ENCODE measurements at places on chromosomes 7 and 10. TPM values are rescaled to one million over a fixed set of nuclear protein-coding genes. Genes with fewer than 3 reads are reported as not detected.

FAM20C gene
- polyA plus RNA-seq, result 26.6 TPM

GPR85 gene
- 3.4 TPM for polyA plus RNA-seq

CFAP43 gene
- 0.10 TPM for polyA plus RNA-seq

HMX2 gene
- polyA plus RNA-seq, result not detected

ZNF248 gene
- polyA plus RNA-seq, result 11.1 TPM

GBX1 gene
- polyA plus RNA-seq, result not detected

- DNase-seq, result no peak
Measured at GRCh38 chr7:37526623-37527022, 78.0 kb upstream of the ELMO1 start.

DNA sequence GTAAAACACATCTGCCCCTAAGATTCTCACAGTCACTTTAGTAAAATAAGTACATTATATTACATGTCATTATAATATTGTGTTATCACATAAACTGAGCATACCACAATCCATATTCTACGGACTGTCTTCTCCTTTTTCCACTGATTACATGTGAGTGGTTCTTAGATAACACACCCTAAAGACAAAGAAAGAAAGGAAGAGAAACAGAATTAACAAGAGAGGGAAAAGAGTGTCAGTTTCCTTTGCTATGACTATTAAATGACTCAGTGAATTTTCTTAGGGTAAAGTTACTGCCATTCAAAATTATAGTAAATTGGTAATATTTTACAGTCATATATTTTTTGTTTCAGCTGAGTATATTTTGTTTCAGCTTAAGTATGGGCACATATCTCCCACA lies 268.3 kb downstream of the TWIST1 start:
- DNase-seq, result no peak

GRCh38 chr7:26343320-26343832 lies 51.7 kb downstream of the SNX10 start:
- no peak for DNase-seq

GRCh38 chr7:7595451-7595850 lies 28.8 kb downstream of the MIOS start:
- DNase-seq, result no peak

DNA sequence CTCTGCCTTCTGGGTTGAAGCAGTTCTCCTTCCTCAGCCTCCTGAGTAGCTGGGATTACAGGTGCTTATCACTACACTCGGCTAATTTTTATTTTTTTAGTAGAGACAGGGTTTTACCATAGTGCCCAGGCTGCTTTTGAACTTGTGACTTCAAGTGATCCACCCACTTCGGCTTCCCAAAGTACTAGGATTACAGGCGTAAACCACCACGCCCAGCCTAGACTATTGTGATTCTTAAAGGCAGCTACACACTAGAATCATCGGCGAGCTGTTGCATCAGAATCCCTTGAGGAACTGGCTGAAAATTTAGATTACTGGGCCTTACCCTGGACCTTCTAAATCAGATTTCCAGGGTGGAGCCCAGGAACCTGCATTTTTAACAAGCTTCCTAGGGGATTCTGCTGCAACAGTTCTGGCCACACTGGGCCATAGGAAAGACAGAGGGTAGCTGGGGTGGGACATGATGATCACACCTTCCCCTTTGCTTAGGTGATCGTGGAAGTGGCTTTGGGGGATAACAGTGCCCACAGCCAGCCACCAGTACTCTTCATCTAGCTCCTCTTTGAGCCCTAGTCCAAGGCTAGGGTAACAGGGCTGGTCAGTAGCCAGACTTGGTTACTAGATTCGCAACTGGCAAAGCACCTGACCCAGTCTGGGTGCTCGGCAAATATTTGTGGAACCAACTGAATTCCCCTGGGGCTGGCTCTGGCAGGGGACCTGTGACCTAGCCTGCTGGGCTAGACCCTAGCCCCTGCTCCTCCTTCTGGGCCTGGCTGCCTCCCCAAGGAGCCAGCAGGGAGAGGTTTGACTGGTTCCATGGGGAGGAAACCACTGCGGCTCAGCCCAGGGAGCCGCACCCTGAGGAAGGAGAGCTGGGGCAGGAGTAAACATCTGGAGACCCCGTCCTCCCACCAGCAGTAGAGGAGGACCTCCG lies 67.1 kb upstream of the DUSP5 start:
- no peak for DNase-seq

DNA sequence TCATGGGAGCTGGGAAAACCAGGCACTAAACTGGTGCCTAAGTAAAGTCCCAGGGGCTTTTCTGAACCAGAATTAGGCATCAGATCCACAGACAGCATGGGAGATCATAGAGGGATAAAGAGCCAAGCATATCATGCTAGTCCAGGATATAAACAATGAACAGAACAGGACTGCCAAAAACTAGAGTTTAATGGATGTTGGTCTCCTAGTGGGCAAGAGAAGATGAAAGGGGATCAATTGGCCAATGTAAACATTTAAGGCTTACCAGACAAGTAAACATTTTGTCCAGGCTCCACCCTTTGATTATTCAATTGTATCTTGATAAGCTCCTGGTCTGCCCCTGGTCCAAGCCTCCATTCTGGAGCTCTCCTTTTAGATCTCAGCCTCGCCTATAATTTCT lies 18.9 kb downstream of the MACC1 start:
- no peak for DNase-seq

DNA sequence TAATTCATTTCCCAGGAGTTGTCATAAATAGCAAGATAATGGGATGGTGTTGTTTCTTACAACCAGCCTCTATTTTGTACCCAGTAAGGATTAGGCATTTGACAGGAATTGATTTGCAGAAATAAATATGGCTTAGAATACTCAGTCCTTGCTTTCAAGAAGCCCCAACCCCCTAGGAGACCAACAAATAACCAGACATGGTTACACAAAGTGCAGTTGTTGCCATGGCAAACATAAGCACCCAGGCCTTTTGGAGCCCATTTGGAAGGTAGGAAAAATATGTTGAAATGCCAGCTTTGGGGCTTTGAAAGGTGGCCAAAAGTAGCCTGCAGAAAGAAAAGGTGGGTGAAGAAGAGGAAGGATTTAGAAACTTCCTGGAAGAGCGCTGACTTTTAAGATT lies 397.5 kb downstream of the CDC14C start:
- no peak for DNase-seq

DNA sequence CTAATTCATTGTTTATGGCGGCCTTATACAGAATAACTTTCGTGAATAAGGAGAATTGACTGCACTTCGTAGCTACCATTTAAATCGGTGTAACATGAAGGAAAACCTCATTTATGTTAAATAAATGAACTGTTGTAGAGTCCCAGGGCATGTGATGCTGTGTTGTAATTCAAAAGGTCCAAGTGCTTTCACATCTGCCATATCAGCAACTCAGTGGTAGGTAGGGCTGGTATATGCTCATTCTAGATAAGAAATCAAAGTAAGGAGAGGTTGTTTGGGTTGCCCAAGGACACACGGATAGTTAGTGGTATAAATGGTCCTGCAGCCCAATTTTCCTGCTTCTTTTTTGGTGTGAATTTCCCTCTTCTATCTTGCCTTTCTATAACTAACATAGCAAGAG lies 15.8 kb downstream of the BBS9 start:
- DNase-seq, result no peak

DNA sequence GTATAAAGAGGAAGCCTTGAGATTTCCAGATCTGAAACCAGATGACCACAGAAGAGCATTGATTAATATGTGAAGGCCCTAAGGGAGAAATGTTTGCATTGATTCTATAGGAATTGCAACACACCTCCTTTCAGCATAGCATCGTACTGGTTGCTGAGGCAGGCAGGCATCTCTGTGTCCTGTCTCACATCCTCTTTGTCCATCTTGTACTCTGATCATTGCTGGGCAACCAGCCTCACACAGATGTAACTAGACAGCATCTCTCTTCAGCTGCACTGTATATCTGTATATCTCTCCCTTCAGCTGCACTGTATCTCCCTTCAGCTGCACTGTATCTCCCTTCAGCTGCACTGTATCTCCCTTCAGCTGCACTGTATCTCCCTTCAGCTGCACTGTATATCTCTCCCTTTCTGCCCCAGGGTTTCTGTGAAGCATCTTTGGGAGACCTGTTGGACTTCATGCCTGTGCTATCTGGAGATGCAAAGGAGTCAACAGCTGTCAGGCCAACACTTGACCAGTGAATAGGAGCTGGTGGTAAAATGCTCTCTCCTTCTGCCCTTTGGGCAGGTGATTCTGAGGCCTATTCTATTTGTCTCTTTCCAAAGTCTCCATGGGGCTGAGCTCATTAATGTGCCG lies 40.3 kb downstream of the TMEM178B start:
- no peak for DNase-seq

All from aorta (tissue), 5 donors.